CD4-positive, alpha-beta T cell (primary cell): ENCODE measurements at places on chromosomes 7 and 10. TPM values are rescaled to one million over a fixed set of nuclear protein-coding genes. Genes with fewer than 3 reads are reported as not detected.

Gene MBLAC1
- total RNA-seq, result 3.7 TPM

Gene CYP3A5
- total RNA-seq, result not detected

Gene MGAM2
- not detected for total RNA-seq

Gene SUGCT
- total RNA-seq, result 1.2 TPM

Gene KAZALD1
- not detected for total RNA-seq

Gene ITIH5
- not detected for total RNA-seq

Gene ICA1
- 0.95 TPM for total RNA-seq

Gene CNNM1
- total RNA-seq, result 0.17 TPM

Gene WEE2
- total RNA-seq, result 0.08 TPM

Gene SFTPA1
- not detected for total RNA-seq
